Breast epithelium (tissue), 4 donors: ENCODE measurements at places on chromosomes 6 and 20. TPM values are rescaled to one million over a fixed set of nuclear protein-coding genes. Genes with fewer than 3 reads are reported as not detected.

SLC32A1 gene
- not detected for total RNA-seq

GRCh38 chr6:40642837-40643236 is 55.7 kb upstream of the LRFN2 start:
- no peaks in the 10 kb centered on the region for H3K36me3 ChIP-seq
- no peak overlapping the region for H3K27ac ChIP-seq
- H3K4me3 ChIP-seq, result no peak overlapping the region
- DNase-seq, result no peak

- H3K27me3 ChIP-seq, result no peaks in the 10 kb centered on the region
- no peak overlapping the region for H3K27ac ChIP-seq
- H3K4me1 ChIP-seq, result no peaks in the 10 kb centered on the region
Measured at GRCh38 chr6:37024656-37025337, 19.3 kb downstream of the FGD2 start.

BPIFB6 gene
- not detected for total RNA-seq

- DNase-seq, result no peak
- H3K27me3 ChIP-seq, result no peaks in the 10 kb centered on the region
- no peak overlapping the region for H3K27ac ChIP-seq
- no peaks in the 10 kb centered on the region for H3K4me1 ChIP-seq
- H3K36me3 ChIP-seq, result no peaks in the 10 kb centered on the region
Measured at GRCh38 chr6:56399672-56400263, 152.4 kb upstream of the COL21A1 start.

DNA sequence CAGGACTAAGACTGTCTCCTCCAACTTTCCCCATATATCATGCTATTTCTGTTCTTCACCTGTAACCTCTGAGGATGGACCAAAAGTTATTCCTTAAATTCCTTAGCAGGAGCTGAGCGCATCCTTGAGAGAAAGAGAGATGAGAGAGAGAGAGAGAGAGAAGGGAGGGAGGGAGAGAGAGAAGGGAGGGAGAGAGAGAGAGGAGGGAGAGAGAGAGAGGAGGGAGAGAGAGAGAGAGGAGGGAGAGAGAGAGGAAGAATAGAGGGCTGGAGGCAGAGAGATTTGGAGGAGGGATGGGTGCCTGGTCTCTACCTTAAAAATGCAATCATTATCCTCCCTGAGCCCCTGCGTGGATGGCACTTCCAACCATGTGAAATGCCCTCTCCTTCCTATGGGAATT is 73.6 kb downstream of the BMP2 start:
- no peak for DNase-seq
- no peaks in the 10 kb centered on the region for H3K36me3 ChIP-seq
- H3K4me1 ChIP-seq, result no peaks in the 10 kb centered on the region
- H3K4me3 ChIP-seq, result no peak overlapping the region
- H3K27ac ChIP-seq, result no peak overlapping the region

DNA sequence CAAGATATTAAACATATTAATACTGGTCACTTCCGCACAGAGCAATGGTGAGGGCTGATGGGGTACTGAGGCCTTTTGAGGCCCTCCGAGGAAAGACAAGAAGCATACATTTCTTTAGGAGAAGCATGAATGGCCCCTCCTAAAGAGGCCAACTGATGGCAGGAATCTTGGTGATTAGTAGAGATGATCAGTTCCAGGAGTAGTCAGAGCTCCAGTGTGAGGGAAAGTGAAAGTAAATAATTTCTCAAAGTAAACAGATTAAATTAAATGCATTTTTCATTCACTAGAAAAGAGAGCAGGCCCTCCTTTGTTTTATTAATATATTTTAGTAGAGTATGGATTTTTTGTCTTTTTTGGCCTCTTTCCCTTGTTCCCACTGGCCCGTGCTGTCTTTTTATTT is 38.2 kb downstream of the NOX3 start:
- H3K4me3 ChIP-seq, result no peak overlapping the region
- DNase-seq, result no peak
- H3K27ac ChIP-seq, result no peak overlapping the region
- H3K27me3 ChIP-seq, result no peaks in the 10 kb centered on the region
- H3K36me3 ChIP-seq, result no peaks in the 10 kb centered on the region

COL11A2 gene
- total RNA-seq, result 1.0 TPM

CDKN1A gene
- total RNA-seq, result 144 TPM

- DNase-seq, result no peak
- no peaks in the 10 kb centered on the region for H3K4me1 ChIP-seq
- no peaks in the 10 kb centered on the region for H3K36me3 ChIP-seq
- no peak overlapping the region for H3K27ac ChIP-seq
- H3K4me3 ChIP-seq, result no peak overlapping the region
Measured at GRCh38 chr6:41644297-41644879, 6.1 kb downstream of the MDFI start.

NCOA6 gene
- total RNA-seq, result 20.3 TPM

GRCh38 chr6:33763483-33763882 is 16.8 kb upstream of the IP6K3 start:
- no peaks in the 10 kb centered on the region for H3K27me3 ChIP-seq
- no peak overlapping the region for H3K27ac ChIP-seq
- no peak for DNase-seq
- no peak overlapping the region for H3K4me3 ChIP-seq
- no peaks in the 10 kb centered on the region for H3K4me1 ChIP-seq

GRCh38 chr6:125797886-125798444 is 7.2 kb downstream of the NCOA7 start:
- no peaks in the 10 kb centered on the region for H3K4me1 ChIP-seq
- no peaks in the 10 kb centered on the region for H3K36me3 ChIP-seq
- peak overlapping the region; percentile 5 for H3K27ac ChIP-seq
- no peaks in the 10 kb centered on the region for H3K27me3 ChIP-seq
- no peak overlapping the region for H3K4me3 ChIP-seq

ADGRB3 gene
- total RNA-seq, result 2.3 TPM

- H3K36me3 ChIP-seq, result no peaks in the 10 kb centered on the region
- H3K27me3 ChIP-seq, result no peaks in the 10 kb centered on the region
- no peaks in the 10 kb centered on the region for H3K4me1 ChIP-seq
- H3K4me3 ChIP-seq, result no peak overlapping the region
- DNase-seq, result no peak
Measured at GRCh38 chr20:58407966-58408557, 19.0 kb downstream of the VAPB start.

GRCh38 chr20:24735263-24735662 is 213.8 kb upstream of the CST7 start:
- no peak overlapping the region for H3K4me3 ChIP-seq
- no peaks in the 10 kb centered on the region for H3K36me3 ChIP-seq
- no peaks in the 10 kb centered on the region for H3K4me1 ChIP-seq
- no peaks in the 10 kb centered on the region for H3K27me3 ChIP-seq
- DNase-seq, result no peak

DNA sequence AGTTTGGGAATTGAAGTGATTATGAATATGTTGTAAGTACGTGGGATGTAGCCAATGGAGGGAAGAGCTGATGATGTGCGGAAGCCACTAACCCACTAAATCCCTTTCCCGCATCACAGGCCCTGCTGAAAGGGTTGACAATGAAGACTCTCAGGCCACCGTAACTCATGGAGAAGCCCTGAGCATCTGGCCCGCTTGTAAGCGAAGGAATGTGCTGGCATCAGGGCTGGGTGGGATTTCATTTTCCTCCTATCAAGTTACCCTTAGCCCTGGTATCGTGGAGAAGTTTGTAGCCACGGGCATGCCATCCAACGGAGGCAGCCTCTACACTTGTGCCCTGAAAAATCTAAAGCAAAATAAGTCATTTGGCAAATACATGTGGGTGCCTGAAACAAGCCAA is 355.0 kb downstream of the CDH26 start:
- no peak overlapping the region for H3K4me3 ChIP-seq
- no peak for DNase-seq
- no peaks in the 10 kb centered on the region for H3K4me1 ChIP-seq
- no peaks in the 10 kb centered on the region for H3K27me3 ChIP-seq
- H3K36me3 ChIP-seq, result no peaks in the 10 kb centered on the region
- no peak overlapping the region for H3K27ac ChIP-seq

ELOVL5 gene
- 272 TPM for total RNA-seq

GRCh38 chr20:49501917-49502316 is 19.4 kb upstream of the KCNB1 start:
- peaks cover 8% of the 10 kb centered on the region for H3K27me3 ChIP-seq
- DNase-seq, result no peak
- no peaks in the 10 kb centered on the region for H3K36me3 ChIP-seq
- no peak overlapping the region for H3K4me3 ChIP-seq
- H3K27ac ChIP-seq, result no peak overlapping the region

DNA sequence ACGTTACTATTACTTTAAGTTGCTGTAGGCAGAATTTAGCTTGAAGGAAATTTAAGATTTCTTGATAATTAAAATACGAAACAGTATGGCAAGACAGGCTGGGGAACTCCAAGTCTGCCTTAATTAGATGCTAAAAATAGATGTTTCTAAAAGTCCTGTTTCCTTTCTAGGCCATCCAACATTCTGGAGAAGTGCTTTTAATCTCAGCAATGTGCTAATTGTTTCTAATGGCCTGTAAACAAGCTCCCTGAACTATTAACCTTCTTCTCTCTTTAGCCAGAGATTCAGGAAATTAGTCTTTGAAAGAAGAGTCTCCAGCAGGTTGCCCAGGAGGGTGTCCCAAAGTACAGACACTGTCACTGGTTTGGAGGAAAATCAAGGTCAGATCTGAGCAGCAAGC is 677.3 kb upstream of the AGPAT4 start:
- H3K27ac ChIP-seq, result no peak overlapping the region
- no peaks in the 10 kb centered on the region for H3K4me1 ChIP-seq
- no peaks in the 10 kb centered on the region for H3K27me3 ChIP-seq
- no peaks in the 10 kb centered on the region for H3K36me3 ChIP-seq
- DNase-seq, result no peak

- no peak overlapping the region for H3K27ac ChIP-seq
- no peak overlapping the region for H3K4me3 ChIP-seq
- no peaks in the 10 kb centered on the region for H3K4me1 ChIP-seq
- H3K36me3 ChIP-seq, result no peaks in the 10 kb centered on the region
- no peaks in the 10 kb centered on the region for H3K27me3 ChIP-seq
- DNase-seq, result no peak
Measured at GRCh38 chr6:150880336-150880735, 14.8 kb downstream of the MTHFD1L start.

DNA sequence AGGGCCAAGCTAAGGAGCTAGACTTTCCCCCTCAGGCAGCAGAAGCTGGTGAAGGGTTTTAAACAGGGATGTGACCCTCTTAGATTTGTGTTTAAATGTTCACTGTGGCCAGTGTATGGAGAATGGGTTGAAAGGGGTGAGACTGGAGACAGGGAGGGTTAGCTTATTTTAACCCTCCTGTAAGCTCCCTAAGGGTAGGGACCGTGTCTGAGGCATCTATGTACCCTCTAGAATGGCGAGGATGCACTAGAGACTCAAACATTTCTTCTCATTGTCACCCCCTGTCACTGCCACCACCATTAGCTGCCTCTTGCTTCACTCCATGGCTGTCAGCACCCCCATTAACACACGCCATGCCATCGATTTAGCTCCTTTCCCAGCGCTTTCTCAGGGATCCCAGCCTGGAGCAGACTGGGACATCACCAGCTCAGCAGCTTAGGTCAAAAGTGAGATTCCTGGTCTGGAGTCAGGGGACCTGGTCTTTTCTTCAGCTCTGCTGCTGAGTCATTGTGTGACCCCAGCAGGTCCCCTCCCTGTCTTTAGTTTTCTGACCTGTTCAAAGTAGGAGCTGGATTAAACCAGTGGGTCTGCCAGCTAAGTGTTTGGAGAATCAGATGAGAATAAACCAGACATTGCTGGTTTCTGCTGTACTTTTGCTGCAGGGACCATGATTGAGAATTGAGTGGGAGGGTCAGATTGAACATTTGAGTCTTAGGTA is 1.1 kb upstream of the SLC22A7 start:
- H3K4me1 ChIP-seq, result no peaks in the 10 kb centered on the region
- H3K27ac ChIP-seq, result no peak overlapping the region
- no peak overlapping the region for H3K4me3 ChIP-seq
- H3K27me3 ChIP-seq, result peaks cover 11% of the 10 kb centered on the region
- no peaks in the 10 kb centered on the region for H3K36me3 ChIP-seq

DNA sequence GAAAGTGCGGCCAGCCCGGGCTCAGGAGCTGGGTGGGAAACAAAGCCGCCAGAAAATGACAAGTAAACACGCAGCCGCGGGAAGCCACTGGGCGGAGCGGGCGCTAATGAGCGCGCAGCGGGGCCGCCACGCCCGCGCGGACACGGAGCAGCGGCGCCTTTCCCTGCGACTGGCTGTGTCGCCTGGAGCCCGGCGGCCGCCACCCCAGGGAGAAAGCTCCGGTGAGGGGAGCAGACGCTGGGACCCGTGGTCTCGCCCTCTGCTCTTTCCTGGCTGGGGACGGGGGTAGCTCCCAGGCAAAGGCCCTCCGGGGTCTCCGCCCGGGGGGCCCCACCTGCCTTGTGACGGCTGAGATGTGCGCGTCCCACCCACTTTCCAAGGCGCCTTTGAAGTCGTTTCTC is 54.9 kb downstream of the PRR18 start:
- H3K4me3 ChIP-seq, result peak overlapping the region; percentile 50
- DNase-seq, result no peak
- no peak overlapping the region for H3K27ac ChIP-seq

DNA sequence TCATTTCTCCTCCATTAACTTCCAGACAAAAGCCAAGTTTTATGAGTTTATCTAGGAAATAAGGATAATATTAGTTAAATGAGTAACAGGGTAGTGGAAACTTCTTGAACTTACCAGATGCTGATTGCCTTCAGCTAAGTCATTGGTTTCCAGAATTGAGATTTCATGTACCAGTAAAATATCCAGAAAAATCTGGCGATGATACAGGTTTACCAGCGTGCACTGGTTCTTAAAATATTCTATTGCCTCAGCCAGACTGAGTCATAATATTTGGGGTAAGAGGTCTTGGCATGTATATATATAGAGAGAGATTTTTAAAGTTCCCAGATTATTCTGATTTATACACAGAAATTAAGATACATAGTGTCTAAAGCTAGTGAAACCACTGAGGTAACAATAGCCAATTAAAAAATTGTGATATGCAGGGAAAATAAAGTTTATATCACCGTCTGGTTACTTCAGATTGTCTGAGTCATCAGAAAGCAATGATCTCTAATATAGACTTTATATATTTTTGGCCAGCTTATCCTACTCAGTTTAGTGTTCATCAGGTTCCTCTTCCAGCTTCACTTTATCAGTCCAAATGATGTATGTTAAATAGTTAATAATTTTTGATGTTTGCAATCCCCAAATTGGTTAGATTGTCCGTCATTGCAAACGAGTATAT is 39.5 kb upstream of the SDHAF4 start:
- no peaks in the 10 kb centered on the region for H3K36me3 ChIP-seq
- no peaks in the 10 kb centered on the region for H3K4me1 ChIP-seq
- no peak overlapping the region for H3K27ac ChIP-seq
- DNase-seq, result no peak
- no peak overlapping the region for H3K4me3 ChIP-seq

MEP1A gene
- 0.29 TPM for total RNA-seq

ARMH2 gene
- not detected for total RNA-seq

DNA sequence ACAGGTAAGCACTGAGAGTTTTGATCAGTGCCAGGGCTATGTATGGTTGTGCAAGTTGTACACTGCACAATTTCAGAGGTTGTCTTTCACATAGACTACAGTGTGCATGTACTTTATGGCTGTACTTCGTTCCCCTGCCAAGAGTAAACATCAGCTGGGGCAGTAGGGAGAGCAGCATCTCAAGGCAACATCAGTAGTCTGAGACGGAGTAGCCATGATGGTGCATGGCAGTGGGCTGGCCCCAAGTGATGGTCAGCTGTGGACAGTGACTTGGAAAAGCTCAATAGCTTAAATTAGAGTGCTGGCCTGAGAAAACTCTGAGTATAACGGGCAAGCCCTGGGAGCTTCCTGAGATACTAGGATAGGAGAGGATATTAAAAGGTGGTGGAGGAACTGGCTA is 165.5 kb downstream of the TFAP2B start:
- H3K27ac ChIP-seq, result no peak overlapping the region
- H3K4me3 ChIP-seq, result no peak overlapping the region
- H3K36me3 ChIP-seq, result no peaks in the 10 kb centered on the region
- H3K4me1 ChIP-seq, result no peaks in the 10 kb centered on the region
- no peak for DNase-seq

SCUBE3 gene
- under 0.01 TPM for total RNA-seq
